ENCODE measurements at places on chromosomes 13 and 19.

GRCh38 chr13:73168226-73168952 lies 109.6 kb downstream of the KLF5 start:
- no peak for DNase-seq

GRCh38 chr13:73913751-73914518 lies 220.3 kb downstream of the KLF12 start:
- DNase-seq = no peak

GRCh38 chr13:52846567-52847321 lies 1.7 kb downstream of the PCDH8 start:
- DNase-seq = no peak

DNA sequence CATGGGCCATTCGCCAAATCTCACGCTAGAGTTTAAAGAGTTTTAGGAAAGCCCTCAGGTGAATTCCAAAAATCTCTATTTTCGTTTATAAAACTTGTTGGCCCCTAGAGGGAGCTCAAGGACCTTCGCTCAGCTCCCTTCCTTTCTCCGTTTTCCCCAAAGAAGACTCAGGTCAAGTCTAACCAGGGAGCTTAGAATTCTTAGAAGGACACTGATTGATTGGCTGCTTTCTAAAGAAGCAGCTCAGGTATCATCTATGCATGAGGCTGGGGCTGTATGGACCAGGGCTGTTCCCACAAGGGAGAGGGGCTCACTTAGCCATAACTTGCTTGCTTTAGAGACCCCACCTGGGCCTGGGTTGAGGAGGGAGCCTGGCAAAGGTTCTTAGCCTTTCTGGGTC lies 20.5 kb downstream of the DZIP1 start:
- DNase-seq = no peak

DNA sequence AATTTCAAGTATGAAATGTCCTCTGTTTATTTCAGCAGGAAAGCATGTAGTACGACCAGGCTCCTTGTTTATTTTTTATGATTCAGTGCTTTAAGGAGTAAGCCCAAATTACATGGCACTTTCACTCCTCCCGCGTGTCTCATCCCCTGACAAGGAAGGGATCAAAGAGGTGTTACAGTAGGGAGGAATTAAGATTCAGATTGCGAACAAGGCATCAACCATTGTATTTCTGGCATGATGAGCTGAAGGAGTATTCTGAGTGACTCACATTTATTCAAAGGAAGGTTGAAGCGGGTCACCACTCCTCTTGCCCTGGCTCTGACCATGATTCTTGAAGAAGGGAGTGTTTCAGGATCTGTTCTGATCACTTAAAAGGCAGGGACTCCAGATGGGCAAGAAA lies 46.1 kb upstream of the CNMD start:
- DNase-seq = no peak

DNA sequence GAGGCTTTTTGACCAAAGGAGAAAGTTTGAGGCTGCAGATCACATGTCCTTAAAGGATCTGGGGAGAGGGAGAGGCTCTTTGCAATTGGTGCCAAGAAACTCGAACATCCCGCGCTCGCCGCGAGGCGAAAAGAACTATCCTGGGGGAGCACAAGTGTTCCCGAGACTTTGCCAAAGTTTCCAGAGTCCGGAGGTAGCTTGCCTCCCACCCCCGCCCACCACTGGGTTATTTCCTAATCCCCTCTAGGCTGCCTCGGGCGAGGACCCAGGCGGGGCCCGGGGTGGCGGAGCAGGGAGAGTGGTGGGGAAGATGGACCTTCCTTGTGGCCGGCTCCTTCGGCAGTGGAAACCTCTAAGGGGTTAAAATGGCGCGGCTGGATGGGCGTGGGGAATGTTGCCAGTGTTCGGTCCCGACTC lies 114.5 kb downstream of the KCNRG start:
- no peak for DNase-seq

GRCh38 chr19:45613926-45614725 lies 12.1 kb upstream of the GPR4 start:
- DNase-seq = peak; percentile 36

DNA sequence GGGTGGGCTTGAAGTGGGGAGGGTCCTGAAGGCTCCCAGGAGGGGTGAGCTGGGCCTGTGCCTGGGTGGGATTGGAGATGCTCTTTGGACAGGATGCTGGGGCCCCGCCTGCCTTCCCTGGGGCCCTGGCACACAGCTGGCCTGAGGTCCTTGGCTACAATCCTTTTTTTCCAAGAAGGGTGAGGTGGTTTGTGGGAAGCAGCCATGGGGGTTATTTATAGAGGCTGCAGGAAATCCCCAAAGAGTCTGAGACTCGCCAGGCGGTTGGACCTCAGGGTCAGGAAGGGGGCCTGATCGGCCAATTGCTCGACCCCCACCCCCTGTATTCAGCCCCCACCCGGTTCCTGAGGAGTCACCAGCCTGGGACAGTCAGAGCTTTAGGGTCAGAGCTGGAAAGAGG lies 10.0 kb downstream of the GTPBP3 start:
- no peak for DNase-seq

DNA sequence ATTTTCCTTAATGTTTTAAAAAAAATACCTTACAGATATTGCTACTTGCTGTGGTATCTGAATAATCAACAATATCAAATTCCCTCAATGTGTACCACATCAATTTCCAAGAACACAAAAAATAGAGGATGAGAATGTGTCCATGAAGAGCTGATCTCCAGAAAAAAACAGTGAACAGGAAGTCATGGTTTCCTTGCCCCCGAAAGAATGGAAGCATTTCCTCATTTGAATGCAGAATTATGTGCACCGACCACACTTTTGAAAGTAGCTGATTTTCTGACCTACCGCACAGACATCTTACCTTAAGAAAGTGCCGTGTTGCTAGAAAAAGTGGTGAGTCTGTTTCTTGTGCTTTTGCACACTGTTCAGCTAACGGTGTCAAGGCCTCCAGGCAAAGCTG lies 13.4 kb upstream of the EEF1AKMT1 start:
- DNase-seq = no peak

- DNase-seq = no peak
Observed at GRCh38 chr19:15268192-15268927, 36.1 kb upstream of the EPHX3 start.

DNA sequence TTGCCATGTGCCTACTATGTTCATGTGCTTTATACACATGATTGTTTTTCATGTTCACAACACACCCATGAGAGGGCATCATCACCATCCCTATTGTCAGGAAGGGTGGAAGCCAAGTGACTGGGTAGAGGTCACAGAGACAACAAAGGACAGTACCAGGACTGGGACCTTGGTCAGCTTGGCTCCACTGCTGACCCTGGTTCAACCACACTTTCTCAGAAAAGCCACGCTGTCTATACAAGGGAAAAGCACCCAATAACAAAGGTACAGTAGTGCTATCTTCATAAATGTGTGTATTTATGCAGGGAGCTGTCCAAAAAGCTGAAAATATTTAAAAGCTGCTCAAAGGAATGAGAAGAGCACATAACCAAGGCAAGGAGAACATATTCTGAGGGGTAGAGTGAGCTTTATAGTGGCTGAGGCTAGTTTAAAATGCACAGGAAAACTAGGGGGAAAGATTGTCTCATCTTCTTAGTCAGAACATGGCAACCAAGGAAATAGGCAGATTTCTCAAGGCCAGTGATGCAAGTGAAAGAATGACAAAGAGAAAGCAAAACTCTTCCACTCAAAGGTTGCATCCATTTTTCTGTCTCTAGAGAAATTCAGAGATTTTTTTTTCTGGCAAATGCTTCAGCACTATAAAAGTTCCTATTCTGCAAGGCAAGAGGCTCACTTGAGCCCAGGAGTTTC lies 415.0 kb downstream of the FOXO1 start:
- DNase-seq = no peak

DNA sequence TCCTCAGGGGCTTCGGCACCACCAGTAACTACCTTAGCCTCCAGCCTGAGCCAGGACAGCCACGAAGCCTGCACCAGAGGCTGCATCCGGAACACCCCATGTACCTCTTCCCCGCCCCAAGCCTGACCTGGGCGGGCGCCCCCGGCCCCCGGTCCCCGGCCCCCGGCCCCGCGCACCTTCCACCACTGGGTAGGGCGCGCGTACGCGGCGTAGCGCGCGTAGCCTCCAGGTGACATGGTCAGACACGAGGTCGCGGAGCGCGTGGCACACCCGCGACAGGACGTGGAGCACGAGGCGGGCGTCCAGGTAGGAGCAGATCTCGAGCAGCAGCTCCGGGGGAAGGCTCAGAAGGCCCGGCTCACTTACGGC lies 450 bp downstream of the FBXW9 start:
- no peak for DNase-seq

- DNase-seq = no peak
Observed at GRCh38 chr19:912181-913079, 589 bp downstream of the R3HDM4 start.

GRCh38 chr13:73870970-73871935 lies 263.0 kb downstream of the KLF12 start:
- DNase-seq = no peak

GRCh38 chr13:33125821-33126570 lies 109.8 kb downstream of the KL start:
- DNase-seq = no peak

- no peak for DNase-seq
Observed at GRCh38 chr13:51637852-51638215, 53.6 kb downstream of the WDFY2 start.

GRCh38 chr13:72500851-72501250 lies 226.6 kb downstream of the MZT1 start:
- DNase-seq = no peak

Measured in stimulated activated effector memory CD8-positive, alpha-beta T cell treated with anti-CD3 and anti-CD28 coated beads, Interleukin-12 subunit alpha, Interleukin-12 subunit beta, amount 100 ng/mL, for 72 hours (primary cell).